Foreskin keratinocyte (primary cell): ENCODE measurements at places on chromosomes 13 and 19. TPM values are rescaled to one million over a fixed set of nuclear protein-coding genes. Genes with fewer than 3 reads are reported as not detected.

The PLIN5 gene
- not detected in 2 replicates for polyA plus RNA-seq

The PRKCG gene
- polyA plus RNA-seq: 0.02 and 0.03 TPM in 2 replicates

The AXL gene
- 55.7 and 59.9 TPM in 2 replicates for polyA plus RNA-seq

The APOC1 gene
- 11.9 and 15.4 TPM in 2 replicates for polyA plus RNA-seq

The SSBP4 gene
- polyA plus RNA-seq: 54.0 and 65.3 TPM in 2 replicates

The RNF225 gene
- not detected in 2 replicates for polyA plus RNA-seq

The CAMSAP3 gene
- polyA plus RNA-seq: 8.1 and 8.6 TPM in 2 replicates
